NAMALWA (cell line): ENCODE measurements at places on chromosomes 13 and 19.
A peak's percentile ranks its signal among the peaks of the same experiment; 100 is the strongest.

- no peak for DNase-seq
Measured at GRCh38 chr19:58059671-58060078, 593 bp downstream of the ZNF135 start.

DNA sequence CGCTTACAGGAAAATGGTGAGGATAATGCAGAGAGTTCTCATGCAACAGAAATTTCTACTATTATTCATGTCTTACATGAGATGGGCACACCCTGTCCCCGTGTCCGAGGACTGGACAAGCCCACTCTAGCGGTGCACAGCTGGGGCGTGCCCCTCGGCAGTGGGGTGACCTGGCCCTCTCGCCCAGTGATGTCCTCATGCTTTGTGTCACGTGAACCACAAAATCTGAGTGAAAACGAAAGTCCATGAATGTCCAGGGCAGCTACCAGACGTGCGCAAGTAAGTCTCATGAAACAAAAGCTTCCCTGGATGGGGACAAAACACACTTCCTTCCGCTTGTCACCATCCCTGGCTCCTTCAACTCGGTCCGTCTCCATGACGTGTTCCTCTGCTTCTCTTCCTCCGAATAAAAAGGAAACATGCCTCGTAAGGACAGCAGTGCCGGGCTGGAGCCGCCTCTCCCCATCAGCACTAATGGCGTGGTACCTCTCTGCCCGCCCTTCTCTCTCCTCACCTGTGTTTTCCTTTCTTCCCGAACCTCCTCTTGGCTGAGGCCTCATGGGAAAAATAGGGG lies 45.6 kb downstream of the ANKRD10 start:
- no peak for DNase-seq

- no peak for DNase-seq
Measured at GRCh38 chr19:44598880-44599279, 14.5 kb upstream of the IGSF23 start.

- no peak for DNase-seq
Measured at GRCh38 chr19:13097463-13098258, 5.0 kb downstream of the LYL1 start.

DNA sequence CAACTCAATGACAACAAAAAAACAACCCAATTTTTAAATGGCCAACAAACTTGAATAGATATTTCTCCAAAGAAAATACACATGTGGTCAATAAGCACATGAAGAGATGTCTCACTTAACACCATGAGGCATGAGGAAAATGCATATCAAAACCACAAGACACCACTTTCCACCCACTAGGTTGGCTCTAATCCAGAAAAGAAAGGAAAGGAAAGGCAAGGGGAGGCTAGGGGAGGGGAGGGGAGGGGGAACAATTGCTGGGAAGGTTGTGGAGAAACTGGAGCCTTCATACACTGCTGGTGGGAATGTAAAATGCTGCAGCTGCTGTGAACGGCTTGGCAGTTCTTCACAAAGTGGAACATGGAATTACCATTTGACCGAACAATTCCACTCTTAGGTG lies 854.3 kb downstream of the UQCRFS1 start:
- no peak for DNase-seq

DNA sequence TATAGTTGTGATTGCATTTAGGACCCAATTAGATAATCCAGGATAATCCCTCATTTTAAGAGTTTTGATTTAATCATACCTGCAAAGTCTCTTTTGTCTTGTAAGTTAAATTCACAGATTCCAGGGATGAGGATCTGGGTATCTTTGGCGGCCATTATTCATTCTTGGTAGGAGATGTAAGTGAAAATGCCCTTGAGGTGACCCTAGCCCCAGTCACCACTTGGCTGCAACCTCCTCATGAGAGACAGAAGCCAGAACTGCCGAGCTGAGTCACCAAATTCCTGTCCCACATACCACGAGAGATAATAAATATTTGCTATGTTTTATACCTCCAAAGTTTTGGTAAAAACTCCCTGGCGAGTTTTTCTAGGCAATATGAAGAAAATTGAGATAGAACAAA lies 389.4 kb downstream of the RFC3 start:
- DNase-seq, result no peak

- DNase-seq, result no peak
Measured at GRCh38 chr19:45863840-45864628, at the start of gene FOXA3. Gene FOXA3, plus strand, starts transcription at chr19:45864326. Its CDS starts 131 bp downstream, at chr19:45864457.

GRCh38 chr13:31242367-31242766 lies 42.6 kb downstream of the B3GLCT start:
- DNase-seq, result no peak

DNA sequence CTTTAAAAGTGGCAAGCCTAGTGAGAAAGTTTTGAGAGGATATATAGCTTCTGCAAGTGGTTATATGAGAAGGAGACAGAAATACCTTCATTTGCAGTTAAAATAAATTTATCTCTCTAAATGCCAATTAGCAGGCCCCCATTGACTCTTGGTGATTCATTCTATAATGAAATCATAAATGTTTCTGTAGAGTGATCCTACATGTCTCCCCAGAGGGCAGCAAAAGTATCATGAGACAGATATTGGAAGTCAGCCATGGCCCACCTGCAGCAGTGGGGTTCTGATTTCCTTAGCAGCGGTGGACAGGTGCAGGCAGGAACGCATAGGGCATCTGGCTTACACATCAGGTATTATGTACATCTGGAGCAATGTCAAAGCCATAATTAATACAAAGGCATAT lies 385.4 kb upstream of the SLC10A2 start:
- peak; percentile 32 for DNase-seq

DNA sequence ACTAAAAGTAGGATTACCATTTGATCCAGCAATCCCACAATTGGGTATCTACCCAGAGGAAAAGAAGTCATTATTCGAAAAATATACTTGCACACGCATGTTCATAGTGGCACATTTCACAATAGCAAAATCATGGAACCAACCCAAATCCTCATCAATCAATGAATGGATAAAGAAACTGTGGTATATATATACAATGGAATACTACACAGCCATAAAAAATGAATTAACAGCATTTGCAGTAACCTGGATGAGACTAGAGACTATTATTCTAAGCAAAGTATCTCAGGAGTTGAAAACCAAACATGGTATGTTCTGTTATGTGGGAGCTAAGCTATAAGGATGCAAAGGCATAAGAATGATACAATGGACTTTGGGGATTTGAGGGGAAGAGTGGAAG lies 3.0 kb downstream of the ZNF708 start:
- DNase-seq, result no peak

- DNase-seq, result no peak
Measured at GRCh38 chr19:4506449-4507149, 11.7 kb downstream of the PLIN4 start.

GRCh38 chr13:99376132-99376531 lies 68.9 kb upstream of the GPR183 start:
- DNase-seq, result peak; percentile 92

DNA sequence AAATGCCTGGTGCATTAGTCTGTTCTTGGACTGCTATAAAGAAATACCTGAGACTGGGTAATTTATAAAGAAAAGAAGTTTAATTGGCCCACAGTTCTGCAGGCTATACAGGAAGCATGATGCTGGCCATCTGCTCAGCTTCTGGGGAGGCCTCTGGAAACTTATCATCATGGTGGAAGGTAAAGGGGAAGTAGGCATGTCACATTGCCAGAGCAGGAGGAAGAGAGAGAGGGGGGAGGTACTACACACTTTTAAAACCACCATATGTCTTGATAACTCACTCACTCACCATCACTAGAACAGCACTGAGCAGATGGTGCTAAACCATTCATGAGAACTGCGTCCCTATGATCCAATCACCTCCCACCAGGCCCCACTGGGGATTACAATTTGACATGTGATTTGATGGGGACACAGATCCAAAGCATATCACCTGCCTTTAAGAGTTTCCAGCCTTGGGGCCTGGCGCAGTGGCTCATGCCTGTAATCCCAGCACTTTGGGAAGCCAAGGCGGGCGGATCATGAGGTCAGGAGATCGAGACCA lies 219.0 kb downstream of the KATNAL1 start:
- peak; percentile 9 for DNase-seq

- DNase-seq, result no peak
Measured at GRCh38 chr13:38147050-38147449, 202.6 kb upstream of the UFM1 start.

- no peak for DNase-seq
Measured at GRCh38 chr13:24232037-24232436, 71.5 kb downstream of the SPATA13 start.

DNA sequence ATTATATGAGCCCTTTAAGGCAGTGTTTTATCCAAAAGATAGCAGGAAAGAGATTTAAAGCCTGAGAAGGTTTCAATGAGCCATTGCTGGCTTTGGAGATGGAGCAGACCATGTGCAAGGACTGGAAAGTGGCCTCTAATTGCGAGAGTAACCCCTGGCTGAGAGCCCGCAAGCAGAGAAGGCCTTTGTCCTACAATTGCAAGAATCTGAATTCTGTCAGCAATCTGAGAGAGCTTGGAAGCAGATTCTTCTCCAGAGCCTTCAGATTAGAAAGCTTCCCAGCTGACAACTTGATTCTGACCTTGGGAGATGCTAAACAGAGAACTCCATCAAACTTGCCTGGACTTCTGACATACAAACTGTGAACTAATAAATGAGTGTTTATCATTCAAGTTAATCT lies 528.7 kb upstream of the KLF12 start:
- DNase-seq, result no peak

- DNase-seq, result no peak
Measured at GRCh38 chr13:71597150-71597549, 269.9 kb downstream of the DACH1 start.

DNA sequence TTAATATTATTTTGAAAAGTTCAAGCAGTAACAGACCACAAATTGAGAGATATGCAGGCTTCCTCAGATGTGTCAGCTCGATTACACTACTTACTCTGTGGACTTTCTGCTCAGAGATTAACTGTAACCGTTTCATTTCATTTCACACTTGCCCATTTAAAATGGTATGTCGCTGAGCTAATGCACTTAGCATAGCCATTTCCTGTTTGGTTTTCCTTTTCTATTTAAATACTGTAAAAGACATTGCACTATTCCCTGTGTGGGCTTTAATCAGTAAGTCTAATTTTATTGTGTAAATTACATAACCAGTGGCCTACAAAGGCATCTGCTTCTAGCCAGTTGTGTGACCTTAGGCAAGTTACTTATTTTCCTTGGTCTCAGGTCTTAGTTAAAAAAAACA lies 237.6 kb downstream of the LACC1 start:
- peak; percentile 23 for DNase-seq

DNA sequence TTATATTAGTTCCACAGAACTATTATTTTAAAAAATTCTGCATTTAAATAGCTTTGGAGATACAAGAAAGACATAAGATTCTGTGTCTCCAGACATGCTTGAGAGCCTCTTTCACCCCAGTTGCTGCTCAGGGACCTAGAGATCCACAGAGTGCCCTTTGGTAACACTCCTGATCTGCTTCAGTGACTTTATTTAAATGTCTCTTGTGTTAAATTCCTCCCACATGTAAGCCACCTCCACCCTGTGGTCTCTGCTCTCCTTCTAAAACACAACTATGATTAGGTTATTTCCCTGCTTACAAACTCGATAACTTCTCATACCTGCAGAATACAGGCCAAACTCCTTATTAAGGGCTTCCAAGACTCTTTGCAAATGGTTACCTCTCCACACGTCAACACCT lies 141.0 kb downstream of the RFC3 start:
- no peak for DNase-seq

DNA sequence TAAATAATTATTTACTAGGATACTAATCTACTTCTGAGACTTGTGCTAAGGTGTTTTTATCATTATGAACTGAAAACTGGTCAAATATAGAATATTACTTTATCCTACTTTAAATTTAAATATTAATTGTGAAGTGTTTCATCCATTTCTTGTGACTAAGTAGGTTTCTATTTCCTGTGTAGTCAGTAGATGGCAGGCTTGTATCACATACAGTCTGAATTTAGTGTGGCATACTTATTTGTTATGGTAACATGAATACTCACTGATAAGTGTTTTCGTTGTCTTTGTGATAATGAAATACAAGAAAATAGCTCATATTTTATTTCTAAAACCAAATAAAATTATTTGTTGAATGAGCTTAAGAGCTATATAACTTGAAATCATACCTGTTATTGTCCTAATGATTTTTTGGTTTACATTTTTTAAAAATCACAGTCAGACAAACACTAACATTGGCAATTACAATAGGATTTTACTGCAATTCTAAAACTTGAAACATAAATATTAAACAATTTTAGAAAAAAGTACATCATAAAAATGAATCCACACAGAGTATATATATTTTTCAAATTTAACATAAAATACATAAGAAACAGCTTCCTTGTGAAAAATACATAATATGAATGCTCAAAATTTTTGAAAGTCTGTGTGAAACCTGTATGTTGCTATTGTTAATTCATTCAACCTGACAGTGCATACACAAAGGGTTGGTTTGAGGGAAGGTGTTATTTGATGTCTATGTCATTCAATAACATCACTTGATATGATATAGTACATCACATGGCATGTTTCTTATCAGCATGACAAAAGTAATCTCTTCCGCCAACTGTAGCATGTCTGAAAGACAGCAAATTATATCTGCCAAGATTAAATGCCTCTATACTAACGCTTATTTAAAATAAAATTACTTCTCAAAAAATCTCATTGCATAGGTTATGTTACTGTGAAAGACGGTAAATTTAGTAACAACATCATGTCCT lies 904.8 kb upstream of the PCDH20 start:
- DNase-seq, result peak; percentile 89

GRCh38 chr19:14410091-14411051 lies 8.8 kb downstream of the DDX39A start:
- DNase-seq, result no peak

DNA sequence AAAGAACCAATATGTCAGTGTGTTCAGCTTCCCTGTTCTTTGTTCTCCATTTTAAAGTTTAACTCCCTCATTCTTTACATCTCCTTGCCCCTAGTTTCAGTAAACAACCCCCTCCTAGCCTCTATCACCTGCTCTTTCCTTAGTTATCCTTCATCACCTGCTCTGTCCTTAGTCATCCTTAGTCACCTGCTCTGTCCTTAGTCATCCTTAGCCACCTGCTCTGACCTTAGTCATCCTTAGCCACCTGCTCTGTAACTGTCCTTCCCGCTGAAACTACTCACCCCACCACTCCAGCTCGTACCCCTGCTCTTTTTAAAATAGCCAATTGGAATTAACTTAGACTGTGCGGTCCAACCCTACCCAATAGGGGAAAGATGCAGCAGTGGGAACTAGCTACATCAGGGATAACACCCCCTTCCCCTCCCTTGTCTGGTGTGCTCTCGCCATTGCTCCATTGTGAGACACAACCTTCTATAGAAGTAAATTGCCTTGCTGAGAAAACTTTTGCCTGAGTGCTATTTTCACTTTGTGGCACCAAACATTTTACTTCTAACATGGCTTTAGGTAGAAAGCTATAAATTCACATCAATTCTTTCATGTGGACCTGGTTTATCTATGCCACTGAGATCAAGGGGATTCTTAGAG lies 16.2 kb downstream of the EDNRB start:
- no peak for DNase-seq

GRCh38 chr13:41356786-41357185 lies 45.7 kb downstream of the NAA16 start:
- no peak for DNase-seq

GRCh38 chr19:45404557-45405434 lies at the start of gene PPP1R13L:
Gene PPP1R13L, minus strand, starts transcription at chr19:45405069. Its CDS starts 6,751 bp downstream, at chr19:45398318.
- DNase-seq, result no peak

DNA sequence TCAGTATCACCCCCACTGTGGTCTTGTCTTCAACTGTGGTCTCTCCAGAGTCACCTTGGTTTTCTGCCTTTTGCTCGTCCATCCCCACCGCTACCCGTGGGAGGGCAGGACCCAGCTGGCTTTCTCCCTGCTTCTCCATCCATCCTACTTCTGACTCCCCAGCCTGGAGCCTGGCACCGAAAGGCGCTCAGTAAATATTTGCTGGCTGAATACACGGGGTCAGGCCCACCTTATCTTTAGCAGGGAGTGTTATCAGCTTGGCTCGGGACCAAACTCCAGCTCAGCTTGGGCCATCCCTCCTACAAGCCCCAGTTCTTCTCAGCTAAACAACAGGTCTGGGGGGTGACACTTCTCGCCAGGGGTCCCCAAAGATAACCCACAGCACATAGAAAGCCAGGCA lies 62.0 kb upstream of the KLF2 start:
- DNase-seq, result no peak
